ENCODE measurements at places on chromosomes 4 and X.

- DNase-seq, result no peak
These were observed 168.6 kb downstream of the AFAP1 start for GRCh38 chr4:7771056-7771455.

DNA sequence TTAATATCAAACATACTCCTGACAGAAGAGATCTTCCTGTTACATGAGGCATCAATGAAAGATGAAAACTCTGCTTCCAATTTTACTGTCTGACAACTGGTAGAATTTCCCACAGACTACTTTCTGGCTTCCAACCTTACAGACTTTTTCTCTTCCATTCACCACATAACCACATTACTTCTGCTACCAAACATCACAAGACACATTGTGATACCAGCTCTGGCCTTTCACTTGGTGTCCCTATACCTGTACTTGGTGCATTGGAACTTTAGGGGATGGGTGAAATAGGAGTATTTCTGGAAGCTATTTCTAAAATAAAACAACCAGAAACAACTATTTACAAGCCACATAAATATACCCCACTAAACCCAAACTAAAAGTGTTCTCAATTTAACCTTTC lies 20.5 kb downstream of the AMTN start:
- no peak for DNase-seq

- no peak for DNase-seq
These were observed 56.6 kb downstream of the FAM193A start for GRCh38 chr4:2593003-2593402.

DNA sequence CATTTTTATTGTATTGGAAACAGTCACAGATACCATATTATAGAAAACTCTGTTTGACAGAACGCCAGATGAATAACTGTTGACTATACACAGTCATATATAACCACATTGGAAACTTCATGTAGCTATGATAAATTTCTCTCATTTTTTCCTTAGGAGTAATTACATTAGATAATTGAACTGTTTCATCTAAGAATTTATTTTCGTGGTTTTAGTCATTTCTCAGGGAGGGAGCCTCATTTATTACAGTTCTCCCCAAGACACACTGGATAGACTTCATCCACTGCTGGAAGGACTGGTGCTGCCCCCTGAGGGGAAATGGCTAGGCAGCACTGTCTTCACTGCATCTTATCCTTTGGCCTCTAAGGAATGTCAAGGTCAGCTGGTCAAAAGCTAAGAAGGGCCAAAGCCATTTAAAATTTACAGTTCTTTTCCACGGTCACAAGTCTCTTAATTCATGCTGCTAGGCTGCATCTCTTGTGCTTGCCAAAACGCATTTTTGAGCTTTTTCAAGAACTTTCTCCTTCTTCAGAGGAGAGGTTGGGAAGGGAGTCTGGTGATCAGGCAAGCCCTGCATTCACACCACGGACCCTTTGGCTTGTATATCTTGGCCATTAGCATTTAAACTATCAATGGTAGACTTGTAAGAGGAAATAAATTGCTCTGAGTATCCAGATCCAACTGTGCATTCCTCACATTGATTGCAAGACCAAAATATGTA lies 145.1 kb downstream of the CBR4 start:
- no peak for DNase-seq

- no peak for DNase-seq
These were observed 94.5 kb upstream of the APOOL start for GRCh38 chrX:84909151-84909550.

- no peak for DNase-seq
These were observed 1904.9 kb downstream of the PCDH7 start for GRCh38 chr4:32624943-32625603.

- no peak for DNase-seq
These were observed 39.3 kb downstream of the RTL9 start for GRCh38 chrX:110397904-110398303.

DNA sequence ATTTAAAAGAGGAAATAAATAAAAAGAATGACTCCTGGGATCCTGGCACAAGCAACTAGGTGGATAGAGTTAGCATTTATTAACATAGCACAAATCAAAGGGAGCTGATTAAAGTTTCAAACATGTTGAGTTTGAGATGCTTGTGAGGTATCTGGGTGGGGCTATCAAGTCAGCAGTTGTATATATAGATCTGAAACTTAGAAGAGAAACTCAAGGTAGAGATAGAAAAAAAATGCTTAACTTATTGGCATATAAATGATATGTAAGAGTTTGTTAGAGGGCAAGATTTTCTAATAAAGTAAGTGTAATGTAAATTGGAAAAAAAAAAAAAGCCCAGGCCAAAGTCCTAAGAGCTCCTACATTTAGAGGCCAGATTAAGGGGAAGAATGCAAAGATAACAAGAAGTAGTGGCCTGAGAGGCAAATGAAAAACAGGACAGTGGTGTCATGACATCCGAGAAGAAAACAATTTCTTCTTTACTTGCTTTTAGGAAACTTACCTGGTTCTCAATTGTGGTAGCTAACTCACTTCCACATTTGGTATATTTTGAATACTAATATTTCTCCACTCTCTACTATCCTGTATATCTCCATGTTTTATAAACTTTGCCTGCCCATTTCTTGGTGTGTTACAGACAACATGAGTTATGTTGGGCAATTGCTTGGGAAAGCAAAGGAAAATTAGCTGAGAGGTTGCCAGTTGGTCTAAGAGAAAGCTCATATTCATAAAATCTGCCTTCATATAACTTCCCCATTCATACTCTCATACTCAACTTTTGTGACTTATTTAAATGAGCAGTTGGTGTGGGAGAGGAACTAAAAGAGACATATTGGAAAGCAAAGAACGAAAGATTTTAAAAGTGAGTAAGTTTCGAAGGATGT lies 169.2 kb downstream of the PARM1 start:
- no peak for DNase-seq

- no peak for DNase-seq
These were observed 260.1 kb upstream of the GIMD1 start for GRCh38 chr4:106628586-106629267.

DNA sequence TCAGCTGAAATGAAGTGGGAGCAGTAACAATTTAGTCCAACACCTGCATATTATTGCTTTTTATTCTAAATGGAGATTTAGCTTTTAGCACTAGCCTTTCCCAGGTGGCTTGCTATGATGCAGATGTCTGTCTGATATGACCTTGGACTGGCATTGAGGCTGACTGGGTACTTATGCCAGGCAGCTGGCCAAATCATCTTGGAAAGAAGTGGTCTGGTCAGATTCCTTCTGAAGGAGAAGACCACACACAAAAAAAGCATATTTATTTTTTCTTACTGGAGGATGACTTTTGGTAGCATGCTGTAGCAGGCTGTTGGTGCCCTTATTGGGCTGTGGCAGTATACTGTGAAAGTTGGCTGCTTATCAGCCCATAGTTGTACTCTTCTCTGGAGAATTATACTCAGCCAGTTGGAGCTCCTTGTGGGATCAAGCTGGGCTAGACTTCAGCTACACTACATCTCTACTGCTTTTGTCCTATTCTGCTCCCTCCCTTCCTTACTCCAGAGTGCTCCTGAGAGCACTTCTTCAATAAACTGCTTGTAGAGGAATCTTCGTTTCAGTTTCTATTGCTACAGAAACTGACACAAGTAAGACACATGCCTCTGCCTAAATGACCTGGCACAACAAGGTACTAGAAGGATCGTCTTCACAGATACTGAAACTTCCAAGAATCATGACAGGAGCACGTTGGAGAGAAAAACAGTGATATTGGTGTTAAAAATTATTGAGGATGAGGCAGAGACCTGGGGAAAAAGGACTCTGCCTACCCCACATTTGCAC lies 196.8 kb upstream of the RPS6KA3 start:
- no peak for DNase-seq

DNA sequence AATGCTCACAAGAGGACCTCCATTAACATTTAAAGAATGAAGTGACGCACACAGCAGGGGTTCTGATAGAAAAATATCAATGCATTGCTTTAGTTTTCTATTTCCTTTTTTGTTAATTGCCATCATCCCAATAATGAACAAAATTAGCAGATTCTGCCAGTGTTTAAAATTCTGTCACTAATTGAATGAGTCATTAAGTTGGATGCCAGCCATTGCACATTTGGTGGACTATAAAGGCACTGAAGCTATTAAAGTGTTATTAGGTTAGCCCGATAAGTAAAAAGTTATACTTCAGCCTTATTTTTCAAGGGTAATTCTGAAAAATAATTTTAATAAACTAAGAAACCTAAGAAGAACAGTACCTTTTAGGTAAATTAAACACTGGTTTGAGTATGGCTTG lies 53.1 kb downstream of the MAP3K15 start:
- no peak for DNase-seq

DNA sequence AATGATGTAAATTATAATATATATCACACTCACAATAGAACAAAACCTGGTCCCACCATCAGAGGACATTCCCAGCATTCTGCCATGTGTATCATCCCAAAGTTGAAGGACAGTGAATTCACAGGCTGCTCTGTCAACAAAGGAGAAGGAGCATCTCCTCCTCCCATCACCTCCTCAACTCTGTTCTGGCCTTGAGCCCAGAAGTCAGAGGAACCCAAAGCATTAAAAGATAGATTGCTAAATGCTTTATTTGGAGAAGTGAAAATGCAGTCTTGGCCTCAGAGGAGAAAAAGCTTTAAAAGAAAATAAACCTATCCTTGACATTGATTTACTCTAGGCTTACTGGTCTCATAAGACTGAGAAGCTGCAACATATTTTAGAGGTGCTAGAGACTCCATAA lies 268.8 kb upstream of the RASGEF1B start:
- DNase-seq, result no peak

DNA sequence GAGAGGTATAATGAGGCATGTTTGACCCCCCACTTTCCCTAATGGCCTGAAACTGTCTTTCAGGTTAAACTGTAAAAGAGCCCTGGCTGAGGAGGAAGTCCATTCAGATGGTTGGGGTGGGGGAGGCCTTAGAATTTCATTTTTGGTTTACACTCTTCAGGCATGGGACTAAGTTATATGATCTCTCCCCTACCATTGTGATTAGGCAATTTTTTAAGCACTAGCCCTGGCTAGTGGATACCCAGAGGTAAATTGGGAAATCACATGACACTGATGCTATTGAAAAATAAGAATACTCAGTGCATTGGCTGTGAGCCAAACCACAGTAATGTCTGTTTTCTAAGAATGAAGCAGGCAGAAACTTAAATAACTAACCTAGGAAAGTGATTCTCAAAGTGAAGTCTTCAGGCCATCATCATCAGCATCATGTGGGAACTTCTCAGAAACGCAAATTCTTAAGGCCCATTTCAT lies 149.7 kb downstream of the RRAGB start:
- DNase-seq, result no peak

DNA sequence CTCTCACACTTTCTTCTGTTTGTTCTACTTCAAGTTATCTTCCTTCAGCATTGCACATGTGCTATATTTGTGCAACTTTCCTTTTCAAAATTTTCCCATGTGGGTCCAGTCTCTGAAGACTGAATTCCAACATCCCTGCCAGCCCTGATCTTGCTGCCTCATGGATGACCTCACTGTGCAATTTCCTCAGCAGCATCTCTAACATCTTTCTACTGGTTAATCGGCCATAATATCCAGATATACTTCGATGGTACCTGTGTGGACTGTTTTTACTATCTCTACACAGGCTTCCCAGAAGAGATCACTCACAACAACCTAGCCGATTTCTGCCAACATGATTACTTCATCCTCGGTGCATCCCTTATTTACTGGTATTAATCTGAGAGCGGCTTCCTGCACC lies 41.5 kb downstream of the GPM6A start:
- no peak for DNase-seq

DNA sequence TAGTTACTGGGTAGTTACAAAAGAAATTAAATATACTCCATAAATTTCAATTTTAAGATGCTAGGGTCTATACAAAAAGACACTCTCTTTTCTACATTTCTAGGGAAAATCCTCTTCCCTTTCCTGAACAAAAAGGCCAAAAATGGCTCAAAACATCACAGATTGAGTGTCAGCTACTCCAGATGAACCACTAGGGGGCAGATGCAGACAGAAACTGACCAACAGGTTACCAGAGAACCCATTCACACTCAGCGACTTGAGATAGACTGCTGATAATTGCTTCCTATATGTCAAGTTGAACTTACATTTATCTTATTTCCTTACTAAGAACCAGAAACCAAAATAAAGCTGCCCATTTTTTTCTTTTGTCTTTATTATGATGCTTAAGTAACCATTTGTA lies 83.4 kb upstream of the MID1IP1 start:
- DNase-seq, result no peak

DNA sequence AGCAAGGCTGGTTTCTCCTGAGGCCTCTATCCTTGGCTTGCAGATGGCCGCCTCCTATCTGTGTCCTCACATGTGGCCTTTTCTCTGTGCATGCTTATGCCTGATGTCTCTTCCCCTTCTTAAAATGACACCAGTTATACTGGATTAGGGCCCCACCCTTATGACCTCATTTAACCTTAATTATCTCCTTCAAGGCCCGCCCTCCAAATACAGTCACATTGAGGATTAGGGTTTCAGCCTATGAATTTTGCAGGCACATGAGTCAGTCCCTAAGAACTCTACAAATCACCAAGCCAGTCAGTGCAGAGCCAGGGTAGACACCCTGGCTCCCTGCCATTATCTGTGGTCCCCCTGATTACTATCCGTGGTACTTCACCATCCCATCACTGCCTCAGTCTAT lies 51.6 kb downstream of the MAML3 start:
- no peak for DNase-seq

DNA sequence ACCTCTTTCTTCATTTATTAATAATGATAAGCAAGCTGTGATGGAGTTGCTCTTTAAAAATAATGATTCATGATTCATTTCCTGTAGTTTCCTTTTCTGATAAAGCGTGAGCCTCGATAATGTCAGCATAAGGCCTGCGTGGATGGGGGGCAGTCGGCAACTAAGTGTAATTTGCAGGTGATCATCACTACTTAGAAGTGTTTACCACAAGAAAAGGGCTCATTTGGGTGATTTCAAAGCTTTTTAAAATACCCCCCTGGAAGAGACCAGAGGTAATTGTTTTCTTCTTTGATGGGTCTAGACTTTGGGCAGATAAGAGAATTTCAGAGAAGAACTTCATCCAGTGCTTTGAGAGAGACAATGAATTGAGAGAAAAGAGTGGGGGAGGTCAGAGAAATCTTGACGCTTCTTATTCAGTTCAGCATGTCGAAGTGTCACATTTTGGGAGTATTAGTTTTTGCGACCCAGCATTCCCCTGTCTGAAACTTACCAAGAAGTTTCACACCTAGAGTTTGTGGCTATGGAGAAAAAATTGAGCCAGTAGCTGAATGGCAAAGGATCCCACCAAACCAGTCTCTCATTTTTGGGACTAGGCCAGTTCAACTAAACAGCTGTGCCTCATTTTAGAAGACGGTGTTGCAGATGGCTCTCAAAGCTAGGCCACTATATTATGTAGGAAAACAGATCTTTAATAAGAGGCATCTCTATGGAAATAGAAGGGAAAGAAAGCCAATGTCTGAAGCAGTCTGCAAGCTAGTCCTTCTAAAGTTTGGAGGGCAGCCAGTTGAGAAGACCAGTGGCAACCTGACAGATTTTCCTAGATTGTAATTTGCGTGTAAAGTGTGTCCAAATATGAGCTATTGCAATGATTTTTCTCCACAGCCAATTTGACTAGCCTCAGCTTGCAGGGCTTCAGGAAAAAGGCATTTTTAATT lies 171.0 kb upstream of the PPP1R2C start:
- no peak for DNase-seq

- DNase-seq, result no peak
These were observed 19.9 kb upstream of the PCDH10 start for GRCh38 chr4:133129237-133129636.
